ENCODE measurements at places on chromosomes 2 and 18.

DNA sequence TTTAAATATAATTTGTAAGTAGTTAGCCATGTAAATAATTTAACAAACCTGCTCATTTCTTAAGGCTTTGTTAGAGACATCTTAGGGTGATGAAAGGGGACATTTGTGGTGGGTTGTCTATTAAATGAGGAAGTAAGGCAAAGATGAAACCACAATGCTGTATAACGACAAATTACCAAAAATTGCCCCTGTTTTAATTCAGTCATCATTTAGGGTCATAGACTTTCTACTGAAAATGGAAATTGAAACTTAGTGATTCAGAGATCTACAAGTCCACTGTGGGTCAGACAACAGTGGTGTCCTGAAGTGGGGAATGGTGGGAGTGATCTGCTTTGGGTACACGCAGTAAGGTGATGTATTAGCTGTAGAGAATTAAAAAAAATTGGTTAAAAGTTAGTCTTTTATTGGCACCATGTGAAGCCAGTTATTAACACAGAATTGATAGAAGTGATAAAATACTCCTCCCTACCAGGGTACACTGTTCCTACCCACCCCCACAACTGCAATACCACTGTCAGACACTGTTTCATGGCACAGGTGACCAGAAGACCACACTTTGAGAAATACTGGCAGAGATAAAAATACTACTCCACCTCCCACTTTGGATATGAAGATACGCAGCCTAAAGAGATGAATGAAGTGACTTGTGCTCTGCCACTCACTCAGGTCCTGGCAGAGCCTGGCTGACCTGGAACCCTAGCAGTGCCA is 13.4 kb downstream of the CERS6 start:
- no peak for DNase-seq

DNA sequence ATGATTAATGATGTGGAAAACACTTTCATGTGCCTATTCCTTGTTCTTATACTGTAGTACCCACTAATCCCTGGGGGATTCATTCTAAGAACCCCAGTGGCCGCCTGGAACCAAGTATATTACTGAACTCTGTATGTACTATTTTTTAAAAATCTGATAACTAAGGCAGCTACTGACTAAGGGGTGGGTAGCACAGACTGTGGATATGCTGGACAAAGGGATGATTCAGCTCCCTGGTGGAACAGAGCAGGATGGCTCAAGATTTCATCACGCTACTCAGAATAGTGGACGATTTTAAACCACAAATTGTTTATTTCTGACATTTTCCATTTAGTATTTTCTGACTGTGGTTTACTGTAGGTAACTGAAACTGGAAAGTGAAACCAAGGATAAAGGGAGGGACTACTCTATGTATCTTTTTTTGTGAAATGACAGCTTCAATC is 41.8 kb upstream of the CDC42EP3 start:
- DNase-seq = peak; percentile 97

GRCh38 chr2:72744049-72744448 is 81.8 kb downstream of the EXOC6B start:
- peak; percentile 83 for DNase-seq

DNA sequence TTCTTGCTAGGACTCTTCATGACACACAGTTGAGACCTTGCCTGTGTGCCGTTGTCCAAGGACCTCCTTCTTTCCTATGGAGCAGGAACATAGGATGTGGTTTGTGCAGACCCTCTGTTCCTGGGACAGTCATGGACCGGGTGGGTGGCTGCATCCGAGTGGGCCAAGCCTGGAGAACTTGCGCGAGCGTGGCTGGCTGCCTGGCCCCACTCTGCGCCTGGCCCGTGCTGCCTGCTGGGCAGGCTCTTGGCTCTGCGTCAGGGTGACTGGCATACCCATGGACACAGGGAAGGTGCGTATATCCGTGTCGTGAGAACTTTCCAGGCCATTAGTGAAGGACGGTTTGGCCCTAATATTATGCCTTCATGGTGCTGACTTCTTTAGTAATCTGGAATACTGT is 68.2 kb downstream of the DCDC2C start:
- no peak for DNase-seq
